Endothelial cell (in vitro differentiated cells): ENCODE measurements at places on chromosomes 12 and 14. TPM values are rescaled to one million over a fixed set of nuclear protein-coding genes. Genes with fewer than 3 reads are reported as not detected.

- H3K4me3 ChIP-seq = no peak overlapping the region
- peaks cover 1% of the 10 kb centered on the region for H3K27me3 ChIP-seq
- peaks cover 13% of the 10 kb centered on the region for H3K4me1 ChIP-seq
- H3K27ac ChIP-seq = no peak overlapping the region
Measured at GRCh38 chr14:92481386-92481785, 32.2 kb upstream of the RIN3 start.

GRCh38 chr12:53176750-53177149 lies 3.8 kb upstream of the ZNF740 start:
- peaks cover 11% of the 10 kb centered on the region for H3K36me3 ChIP-seq
- H3K4me1 ChIP-seq = peaks cover 25% of the 10 kb centered on the region
- H3K27me3 ChIP-seq = peaks cover 14% of the 10 kb centered on the region
- no peak for DNase-seq
- no peak overlapping the region for H3K4me3 ChIP-seq

- no peak for DNase-seq
- H3K4me1 ChIP-seq = no peaks in the 10 kb centered on the region
- no peak overlapping the region for H3K27ac ChIP-seq
- no peaks in the 10 kb centered on the region for H3K27me3 ChIP-seq
Measured at GRCh38 chr12:80968326-80968725, 30.6 kb upstream of the LIN7A start.

- DNase-seq = peak; percentile 11
- H3K36me3 ChIP-seq = peaks cover 6% of the 10 kb centered on the region
- no peak overlapping the region for H3K27ac ChIP-seq
- H3K27me3 ChIP-seq = peaks cover 7% of the 10 kb centered on the region
- no peak overlapping the region for H3K4me3 ChIP-seq
Measured at GRCh38 chr14:65832431-65833266, 420.1 kb downstream of the FUT8 start.

AMDHD1 gene
- total RNA-seq = not detected

APOF gene
- not detected for total RNA-seq

DNA sequence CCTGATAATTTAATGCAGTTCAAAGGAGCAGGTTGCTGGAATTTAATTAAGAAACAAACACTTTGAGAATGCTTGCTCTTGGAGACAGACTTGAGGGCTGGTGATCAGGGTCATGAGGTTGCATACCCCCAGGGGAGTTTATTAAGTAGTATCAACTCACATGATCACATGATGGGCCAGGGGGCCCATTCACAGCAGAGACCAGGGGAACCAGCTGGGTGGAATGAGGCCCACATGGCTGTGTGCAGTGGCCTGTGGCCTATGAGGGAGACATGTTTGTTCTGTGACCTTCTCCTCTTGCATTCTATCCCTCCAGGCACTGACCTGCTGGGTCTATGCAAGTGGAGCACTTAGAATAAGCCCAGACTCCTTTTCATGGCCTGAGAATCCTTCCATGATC lies 266.6 kb upstream of the PWP1 start:
- no peak overlapping the region for H3K4me3 ChIP-seq
- H3K27ac ChIP-seq = no peak overlapping the region
- H3K27me3 ChIP-seq = peaks cover 3% of the 10 kb centered on the region
- peaks cover 5% of the 10 kb centered on the region for H3K36me3 ChIP-seq
